Thoracic aorta (tissue), 2 donors: ENCODE measurements at places on chromosomes 5 and 9.
A peak's percentile ranks its signal among the peaks of the same experiment; 100 is the strongest.

DNA sequence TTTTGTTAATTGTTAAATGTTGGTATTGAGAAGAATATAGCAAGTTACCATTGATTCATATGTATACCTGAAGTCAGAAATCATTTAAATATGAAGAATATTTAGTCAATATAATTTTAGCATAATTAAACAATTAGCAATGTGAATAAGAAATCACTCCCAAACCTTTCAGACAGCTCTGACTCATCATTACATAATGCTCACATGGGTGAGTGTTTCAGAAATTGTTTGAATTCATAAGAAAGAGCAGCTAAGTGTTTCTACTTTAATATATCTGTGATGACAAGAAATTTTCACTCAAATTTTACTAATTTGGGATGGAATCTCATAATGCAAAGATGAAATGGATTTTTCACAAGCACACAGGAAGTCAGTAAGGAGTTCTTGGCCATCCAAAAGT, 42.0 kb upstream of the CDC42SE2 start:
- DNase-seq: no peak

DNA sequence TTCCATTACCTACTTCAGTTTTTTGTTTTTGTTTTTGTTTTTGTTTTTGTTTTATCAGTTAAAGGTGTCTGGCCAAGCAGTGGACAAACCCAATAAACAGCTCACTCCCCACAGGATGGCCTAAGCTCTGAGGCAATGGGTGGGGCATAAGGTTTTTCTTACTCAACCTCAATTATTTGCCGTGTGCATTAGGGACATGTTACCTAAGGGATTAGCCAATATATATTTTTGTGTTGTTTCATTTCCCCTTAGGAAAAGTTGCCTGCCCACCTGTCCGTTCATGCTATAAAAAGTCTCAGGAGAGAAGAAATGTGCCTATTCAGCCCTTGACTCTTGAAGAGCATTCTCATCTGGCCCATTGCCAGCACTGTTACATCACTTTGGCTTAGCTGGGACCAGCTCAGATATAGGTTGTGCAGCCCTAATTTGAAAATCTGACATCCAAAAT, 7.3 kb downstream of the SH3RF2 start:
- DNase-seq: no peak

DNA sequence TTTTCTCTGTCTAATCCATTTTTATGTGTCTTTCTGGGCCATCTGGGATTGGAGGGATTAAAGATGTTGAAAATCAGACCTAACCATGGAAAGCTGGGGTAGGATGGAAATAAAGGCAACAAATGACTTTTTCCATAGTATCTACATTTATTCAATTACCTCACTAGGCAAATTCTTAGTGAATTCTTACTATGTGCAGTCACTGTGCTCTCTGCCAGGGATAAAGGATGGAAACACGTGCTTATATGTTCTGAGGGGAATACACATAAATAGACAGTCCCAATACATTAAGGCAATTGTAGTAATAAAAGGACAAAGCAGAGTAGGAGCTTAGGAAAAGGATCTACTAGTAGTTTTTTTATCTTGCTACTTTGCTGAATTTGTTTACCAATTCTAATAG, 214.2 kb downstream of the PRR16 start:
- DNase-seq: no peak

DNA sequence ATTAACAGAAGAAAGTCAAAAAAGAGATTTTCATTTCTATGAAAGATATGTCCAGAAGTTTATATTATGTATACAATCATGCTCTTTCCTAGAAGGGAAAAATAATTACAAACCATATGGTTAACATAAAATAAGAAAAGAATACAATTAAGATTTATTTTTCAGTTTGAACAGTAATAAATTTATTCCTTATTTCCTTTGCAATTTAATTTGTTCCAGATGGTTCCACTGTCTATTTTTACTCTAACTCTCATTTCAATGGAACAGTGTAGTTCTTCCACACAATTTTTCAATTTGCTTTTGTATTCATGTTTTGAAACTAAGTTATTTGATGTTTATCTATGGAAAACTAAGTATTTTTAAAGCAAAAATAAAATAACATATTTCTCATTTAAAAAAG, 1026.3 kb downstream of the TAF11L14 start:
- no peak for DNase-seq

GRCh38 chr9:4700091-4700490, 20.7 kb downstream of the CDC37L1 start:
- DNase-seq: no peak

- no peak for DNase-seq
These were observed 11.1 kb downstream of the REXO4 start for GRCh38 chr9:133406480-133407307.

- no peak for DNase-seq
These were observed 78.1 kb upstream of the ANXA1 start for GRCh38 chr9:73073337-73074175.

DNA sequence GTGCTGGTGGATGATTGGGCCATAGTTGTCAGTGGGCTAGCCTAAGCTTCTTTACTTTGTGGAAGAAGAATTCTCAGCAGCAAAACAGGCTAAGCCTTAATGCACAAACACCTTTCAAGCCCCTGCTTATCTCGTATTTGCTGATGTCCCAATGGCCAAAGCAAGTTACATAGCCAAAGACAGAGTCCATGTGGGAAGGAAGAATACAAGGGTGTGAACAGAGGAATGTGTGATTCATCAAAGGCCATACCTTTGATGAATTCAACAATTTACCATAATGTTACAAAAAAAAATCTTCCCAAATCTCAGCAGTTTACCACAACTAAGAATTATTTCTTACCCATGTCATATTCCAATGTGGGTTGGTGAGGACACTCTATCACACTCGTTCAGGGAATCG, 1.2 kb upstream of the YTHDC2 start:
- DNase-seq: no peak

GRCh38 chr5:117590944-117591343, 1016.3 kb upstream of the SEMA6A start:
- DNase-seq: no peak

- DNase-seq: no peak
These were observed 53.8 kb downstream of the PDZD2 start for GRCh38 chr5:31692561-31693221.

GRCh38 chr5:123046222-123046621, 9.7 kb upstream of the PPIC start:
- no peak for DNase-seq

DNA sequence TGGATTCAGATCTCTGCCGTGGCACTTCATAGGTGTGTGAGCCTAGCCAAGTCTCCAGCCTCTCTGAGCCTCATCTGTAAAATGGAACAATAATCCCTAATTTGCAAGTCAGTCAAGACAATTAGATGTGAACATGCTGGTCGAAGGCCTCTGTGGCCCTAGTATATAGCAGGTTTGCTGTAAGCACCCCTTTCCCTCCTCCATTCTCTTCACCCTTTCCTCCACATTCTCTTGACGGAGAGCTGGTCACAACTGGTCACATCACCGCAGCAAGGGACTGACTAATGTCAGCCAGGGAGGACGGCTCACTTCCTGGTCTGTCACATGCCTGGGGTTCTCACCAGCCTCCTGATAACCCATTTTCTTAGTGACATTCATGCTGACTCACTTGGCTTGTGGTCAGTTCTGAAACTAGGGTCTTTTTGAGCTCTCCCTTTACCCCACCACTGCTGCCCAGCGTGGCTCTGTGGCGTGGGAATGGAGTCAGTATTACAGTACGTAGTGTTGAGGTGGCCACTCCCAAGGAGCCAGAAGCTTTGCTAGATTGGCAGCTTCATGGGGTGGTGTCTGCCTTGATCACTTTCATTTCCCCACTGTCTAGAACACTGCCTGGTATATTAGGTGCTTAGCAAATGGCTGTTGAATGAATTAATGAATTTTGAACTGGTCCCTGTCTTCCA, 47.8 kb downstream of the ERGIC1 start:
- DNase-seq: no peak

GRCh38 chr5:99368726-99369125, 439.9 kb upstream of the CHD1 start:
- no peak for DNase-seq

GRCh38 chr5:43699910-43700309, 96.9 kb downstream of the NNT start:
- DNase-seq: no peak

GRCh38 chr9:132942541-132943182, 1.8 kb downstream of the TSC1 start:
- DNase-seq: no peak

DNA sequence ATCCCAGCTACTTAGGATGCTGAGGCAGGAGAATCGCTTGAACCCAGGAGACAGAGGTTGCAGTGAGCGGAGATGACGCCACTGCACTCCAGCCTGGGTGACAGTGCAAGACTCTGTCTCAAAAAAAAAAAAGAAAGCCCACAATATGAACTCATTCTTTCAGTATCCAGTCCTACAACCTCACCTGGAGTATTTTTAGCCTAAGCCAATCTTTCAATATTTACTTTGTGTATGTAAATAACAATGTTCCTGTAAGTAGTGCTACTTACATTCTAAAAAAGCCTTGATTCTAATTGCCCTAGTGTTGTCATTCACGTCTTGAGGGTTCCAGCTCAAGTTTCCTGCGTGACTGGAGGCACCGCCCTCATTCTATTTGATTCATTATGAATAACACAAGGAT, 62.0 kb downstream of the BHMT start:
- no peak for DNase-seq

DNA sequence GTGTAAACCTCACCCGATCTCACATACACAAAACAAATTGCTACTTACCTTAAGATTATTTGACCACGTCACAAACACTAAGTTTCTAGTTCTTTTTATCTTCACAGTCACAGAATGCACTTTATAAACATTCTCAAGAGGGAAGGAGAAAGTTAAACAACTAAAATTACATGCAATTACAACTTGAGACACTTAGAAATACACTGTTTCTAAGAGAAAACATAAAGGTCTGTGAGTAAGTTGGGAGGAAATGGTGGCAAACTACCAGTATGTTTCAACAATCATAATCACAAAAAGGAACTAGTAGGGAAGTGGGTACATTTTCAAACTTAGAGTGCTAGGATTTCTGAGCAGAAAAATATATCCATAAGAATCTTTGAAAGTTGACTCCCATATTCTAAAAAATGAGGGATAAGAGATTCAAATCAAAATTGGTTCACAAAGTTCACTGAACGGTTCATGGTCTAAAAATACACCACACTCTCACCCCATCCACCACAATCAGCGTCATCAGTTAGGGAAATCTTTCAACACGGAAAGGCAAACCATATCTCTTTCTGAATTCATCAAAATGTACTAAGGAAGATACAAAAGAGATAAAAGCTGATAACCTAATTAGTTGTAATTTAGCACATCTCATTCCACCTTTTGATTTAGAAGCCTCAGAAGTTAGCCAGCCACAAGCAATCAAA, 182.6 kb downstream of the BNC2 start:
- DNase-seq: no peak

DNA sequence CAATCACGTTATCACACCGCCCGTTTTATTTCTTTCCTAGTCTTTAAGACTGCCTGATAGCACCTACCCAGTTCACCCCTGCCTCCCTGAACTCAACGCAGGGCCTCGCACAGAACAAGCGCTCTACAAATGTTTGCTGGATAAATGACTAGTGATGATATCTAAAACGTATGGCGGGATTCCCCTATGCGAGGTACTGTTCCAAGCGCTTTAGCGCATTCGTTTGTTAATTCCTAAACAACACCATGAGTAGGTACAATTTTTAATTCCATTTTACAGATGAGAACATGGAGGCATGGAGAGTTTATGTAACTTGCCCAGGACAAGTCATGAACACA, 6.6 kb downstream of the POU4F3 start:
- no peak for DNase-seq

DNA sequence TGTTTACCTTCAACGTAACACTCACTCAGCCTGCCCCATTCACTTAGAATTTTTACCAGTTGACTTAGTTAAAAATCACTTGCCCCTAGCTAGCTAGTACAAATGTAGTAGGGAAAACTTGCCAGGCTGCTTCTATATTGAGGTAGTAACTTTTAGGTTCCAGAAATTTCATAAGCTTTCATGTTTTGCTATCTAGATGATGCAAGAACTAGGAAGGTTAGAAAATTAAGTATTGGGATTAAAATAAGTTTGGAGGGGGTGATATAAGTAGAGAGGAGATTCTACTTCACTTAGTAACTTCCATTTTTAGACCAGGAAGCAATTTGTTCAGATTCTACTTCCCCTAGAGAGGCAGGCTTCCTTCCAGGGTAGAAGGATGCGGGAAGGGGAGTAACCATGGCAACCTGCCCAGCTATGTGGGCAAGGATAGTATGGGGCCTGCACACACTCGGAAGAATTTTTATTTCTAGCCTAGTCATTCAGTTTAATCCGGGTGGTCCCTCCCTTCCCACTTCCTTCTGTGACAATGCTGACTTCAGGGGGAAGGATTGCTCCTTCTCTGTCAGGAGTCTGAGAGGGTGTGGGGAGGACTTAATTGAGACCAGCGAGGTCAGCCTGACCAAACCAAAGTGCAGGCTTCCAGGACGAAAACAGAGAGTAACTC, 4.2 kb downstream of the DAB2 start:
- peak; percentile 68 for DNase-seq

DNA sequence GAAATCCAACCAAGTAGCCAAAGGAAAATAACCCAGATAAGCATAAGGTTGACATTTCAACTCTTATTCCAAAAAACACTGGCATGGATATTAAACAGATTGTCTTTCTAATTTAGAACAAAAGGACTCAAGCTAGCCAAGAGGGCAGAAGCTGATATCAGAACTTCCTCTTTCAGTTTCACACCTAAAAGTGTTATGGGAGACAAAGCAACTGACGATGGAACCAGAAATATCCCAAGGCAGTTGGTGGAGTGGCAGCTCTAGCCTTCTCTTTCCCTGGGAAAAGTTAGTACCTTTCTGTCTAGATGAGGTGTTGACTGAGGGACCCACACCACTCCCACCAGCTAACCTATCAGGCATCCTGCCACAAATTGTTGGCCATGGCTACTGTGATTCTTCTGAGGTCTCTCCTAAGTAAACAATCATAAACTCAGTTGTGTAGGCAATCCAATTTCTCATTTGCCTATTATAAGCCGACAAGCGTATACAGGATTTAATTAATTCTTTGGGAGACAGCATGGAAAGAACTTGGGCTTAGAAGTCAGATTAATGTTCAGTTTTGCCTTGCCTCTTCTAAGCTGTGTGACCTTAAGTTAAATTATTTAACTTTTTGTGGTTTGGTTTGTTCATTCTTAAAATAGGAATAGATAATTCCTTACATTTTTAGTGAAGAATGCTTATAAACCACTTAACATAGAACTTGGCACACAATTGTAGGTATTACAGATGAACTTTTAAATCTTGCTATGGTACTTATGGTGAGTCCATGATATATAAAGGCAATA, 110.9 kb upstream of the ADAMTSL1 start:
- no peak for DNase-seq

DNA sequence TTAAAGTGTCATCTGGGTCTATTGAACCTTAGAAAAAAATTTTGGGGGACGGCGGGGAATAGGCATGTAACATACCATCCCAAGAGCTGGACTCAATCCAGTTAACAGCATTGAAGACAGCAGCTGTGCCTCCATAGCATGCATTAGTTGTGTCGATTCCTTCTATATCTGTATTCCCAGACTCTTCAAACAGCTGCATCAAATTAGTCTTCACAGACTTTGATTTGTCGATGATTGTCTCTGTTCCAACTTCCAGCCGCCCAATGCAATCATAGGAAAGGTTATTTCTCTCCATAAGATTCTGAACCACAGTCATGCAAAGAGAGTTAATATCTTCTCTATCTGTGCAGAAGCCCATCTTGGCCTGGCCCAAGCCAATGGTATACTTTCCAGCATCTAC, 14.8 kb downstream of the HMGCS1 start:
- DNase-seq: no peak
